ENCODE measurements at places on chromosomes 1 and 21.

DNA sequence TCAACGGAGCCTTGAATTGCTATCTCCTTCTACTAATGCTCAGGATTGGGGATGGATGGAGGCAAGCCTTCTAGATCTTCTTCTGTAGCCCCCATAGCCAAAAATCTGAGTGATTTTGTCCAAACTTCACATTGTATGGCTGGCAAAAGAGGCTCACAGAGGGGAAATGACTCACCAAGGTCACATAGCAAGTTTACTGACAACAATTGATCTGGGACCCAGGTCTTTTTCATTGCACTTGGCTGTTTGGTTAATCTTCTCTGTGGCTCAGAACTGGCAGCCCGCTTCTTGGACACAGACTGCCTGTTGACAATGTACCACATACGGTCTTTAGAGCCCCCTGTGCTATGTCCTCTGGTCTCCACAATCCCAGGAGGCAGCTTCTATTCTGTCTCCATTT lies 3.0 kb upstream of the LACTBL1 start:
- DNase-seq, result no peak

DNA sequence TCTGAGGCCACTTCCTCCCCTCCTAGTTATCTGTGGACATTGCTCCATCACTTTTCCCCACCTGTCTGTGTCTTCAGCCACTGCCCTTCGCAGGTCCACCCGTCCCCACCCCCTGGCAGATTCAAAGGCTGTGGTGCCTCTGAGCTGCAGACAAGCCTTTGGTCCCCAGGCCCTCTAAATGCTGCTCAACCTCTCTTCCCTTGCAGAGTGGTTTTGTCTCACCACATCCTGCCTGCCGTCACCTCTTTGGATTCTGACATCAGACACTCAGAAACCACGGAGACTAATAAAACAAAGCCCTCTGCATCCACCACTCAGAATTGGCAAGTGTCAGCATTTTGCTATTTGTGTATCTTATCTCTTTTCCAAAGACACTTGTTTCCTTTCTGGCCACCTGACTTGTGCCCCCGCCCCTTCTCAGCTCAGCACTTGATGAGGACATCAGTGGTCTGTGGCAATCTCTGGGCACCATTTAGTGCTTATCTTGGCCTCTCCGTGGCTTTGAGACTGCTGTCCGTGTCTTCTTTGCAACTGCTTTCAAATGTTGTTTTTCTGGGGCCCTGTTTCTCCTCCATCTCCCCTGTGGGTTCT lies 7.7 kb downstream of the CNIH3 start:
- peak; percentile 96 for DNase-seq

GRCh38 chr1:202090994-202091393 lies 31.7 kb upstream of the GPR37L1 start:
- no peak for DNase-seq

DNA sequence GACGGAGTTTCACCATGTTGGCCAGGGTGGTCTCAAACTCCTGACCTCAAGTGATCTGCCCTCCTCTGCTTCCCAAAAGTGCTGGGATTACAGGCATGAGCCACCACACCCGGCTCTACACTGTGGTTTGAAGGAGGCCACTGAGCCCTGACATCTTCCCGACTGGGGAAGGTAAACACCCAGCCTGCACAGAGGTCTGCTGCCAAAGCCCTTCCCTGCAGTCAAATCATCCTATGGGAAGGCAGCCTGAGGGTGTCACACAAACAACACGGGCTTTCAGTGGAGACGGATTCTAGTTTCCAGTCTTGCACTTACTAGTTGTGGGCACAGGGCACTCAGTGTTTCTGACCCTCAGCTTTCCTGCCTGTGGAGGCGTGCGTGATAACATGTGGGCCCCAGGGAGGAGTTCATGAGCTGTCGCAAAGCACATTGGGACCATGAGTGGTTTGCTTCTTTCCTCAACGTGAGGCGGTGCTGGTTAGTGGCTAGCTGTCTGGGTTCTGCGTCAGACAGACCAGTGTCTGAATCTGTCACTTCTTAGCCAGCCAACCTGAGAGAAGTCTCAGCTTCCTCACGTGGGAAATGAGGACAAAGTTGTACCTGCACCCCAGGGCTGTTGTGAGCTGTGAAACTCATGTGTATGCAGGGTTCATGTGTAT lies 21.5 kb upstream of the OPRD1 start:
- no peak for DNase-seq

DNA sequence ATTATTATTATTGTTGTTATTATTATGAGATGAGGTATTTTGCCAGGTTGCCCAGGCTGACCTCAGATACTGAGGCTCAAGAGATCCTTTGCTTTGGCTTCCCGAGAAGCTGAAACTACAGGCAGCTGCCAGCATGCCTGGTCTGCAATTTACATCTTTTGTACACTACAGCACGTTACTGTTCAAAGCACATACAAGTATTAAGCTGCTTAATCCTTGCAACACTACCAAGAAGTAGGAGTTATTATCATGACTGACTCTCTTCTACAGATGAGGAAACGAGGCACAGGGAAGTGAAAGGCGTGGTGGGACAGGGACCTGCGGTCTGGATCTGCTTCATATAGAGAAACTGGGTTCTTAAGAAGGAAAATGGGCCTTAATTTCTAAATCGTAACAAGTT lies 11.6 kb downstream of the ERG start:
- DNase-seq, result no peak

GRCh38 chr1:172824209-172824608 lies 165.3 kb downstream of the FASLG start:
- no peak for DNase-seq

- peak; percentile 23 for DNase-seq
These were observed 134.9 kb downstream of the CLEC20A start for GRCh38 chr1:178361847-178362246.

GRCh38 chr1:59028048-59028447 lies 244.2 kb upstream of the JUN start:
- DNase-seq, result no peak

DNA sequence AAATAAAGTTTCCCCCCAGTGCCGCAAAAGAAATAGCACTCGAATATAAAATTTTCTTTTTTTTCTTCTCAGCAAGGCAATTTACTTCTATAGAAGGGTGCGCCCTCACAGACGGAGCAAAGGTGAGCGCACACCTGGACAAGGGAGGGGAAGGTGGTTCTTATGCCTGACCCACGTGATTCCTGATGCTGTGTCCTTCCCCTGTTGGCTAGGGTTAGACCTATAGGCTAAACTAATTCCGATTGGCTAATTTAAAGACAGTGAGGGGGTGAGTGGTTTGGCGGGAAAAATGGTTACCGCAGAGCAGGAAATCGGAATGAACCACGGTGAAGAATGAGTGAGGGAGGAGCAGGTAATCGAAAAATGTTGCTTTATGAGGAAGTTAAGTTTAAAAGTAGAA lies 607 bp upstream of the FAAH start:
- DNase-seq, result no peak

- peak; percentile 38 for DNase-seq
These were observed 7.8 kb upstream of the CASZ1 start for GRCh38 chr1:10803971-10804820.

DNA sequence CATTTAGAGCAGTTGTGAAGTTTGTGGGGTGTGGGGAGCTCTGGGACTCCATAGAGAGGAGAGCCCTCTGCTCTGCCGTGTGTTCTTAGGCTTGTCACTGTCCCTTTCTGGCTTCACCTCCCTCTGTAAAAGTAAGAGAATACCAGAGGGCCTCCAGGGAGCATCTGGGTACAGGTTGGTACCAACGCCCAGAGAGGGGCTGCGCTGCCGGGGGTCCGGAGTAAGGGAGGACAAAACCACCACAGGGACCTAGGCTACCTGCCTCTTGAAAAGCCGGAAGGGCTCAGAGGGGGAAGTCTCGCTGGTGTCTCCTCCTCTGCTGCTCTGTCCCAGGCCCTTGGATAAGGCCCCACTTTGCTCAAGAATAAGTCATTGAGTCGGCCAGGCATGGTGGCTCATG lies 3.1 kb upstream of the TINAGL1 start:
- DNase-seq, result no peak

GRCh38 chr1:116352349-116352813 lies 20.7 kb upstream of the ATP1A1 start:
- DNase-seq, result no peak

DNA sequence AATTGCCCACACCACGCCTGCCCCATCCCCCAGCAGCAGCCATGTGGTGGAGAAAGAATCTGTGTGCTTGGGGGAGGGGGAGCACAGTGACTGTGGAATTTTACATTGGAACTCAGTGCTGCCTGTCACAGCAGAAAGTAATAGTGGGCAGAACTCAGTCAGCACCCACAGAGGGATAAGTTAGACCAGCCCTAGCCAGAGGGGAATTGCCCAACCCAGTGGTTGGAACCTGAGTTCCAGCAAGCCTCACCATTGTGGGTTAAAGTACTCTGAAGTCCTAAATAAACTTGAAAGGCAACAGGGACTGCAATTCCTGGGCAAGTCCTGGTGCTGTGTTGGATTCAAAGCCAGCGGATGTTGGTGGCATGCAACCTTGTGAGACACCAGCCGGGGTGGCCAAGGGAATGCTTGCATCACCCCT lies 88.8 kb downstream of the MRPL39 start:
- DNase-seq, result no peak

DNA sequence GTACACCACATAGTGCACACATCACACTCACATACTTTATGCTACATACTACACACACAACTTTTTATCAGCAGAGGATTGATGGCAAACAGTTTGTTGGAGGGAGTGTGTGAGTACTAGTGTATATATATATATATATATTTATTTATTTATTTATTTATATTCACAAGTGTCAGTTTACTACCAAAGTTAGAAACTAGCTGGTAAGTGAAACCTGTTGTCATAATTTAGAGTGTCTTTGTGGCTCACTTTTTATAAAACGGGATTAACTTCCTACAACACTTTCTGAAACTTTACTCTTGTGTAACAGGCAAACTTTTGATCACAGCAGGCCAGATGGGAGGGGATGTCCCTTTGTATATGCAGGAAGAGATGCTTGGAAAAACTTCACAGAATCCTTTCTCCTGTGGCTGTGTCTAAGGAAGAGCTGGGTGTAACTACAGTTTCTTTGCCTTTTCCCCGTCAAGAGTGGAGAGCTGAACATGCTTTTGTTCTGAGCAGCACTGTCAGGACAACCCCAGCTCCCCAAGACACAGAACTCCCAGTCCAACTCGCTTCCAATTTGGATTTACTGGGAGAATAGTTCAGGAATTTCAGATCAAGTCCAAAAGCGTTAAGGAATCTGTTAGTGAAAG lies 1.9 kb upstream of the SAMD13 start:
- no peak for DNase-seq

DNA sequence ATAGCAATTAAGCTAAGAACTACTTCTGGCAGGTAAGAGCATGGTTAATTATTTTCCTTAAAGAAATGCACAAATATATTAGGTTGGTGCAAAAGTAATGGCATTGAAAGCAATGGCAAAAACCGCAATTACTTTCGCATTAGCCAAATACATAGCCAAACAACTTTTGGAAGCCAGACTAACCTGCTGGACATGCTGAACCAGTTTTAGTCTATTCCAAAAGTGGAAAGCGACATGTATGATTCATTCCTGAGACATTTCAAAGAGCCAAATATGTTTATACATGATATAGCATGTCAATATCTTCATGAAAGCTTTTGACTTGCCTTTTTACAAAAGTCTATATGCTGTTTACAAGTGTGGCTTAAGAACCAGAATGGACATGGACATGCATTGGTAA lies 23.4 kb upstream of the DR1 start:
- DNase-seq, result no peak

GRCh38 chr1:77534456-77534855 lies 148.0 kb downstream of the ZZZ3 start:
- no peak for DNase-seq

DNA sequence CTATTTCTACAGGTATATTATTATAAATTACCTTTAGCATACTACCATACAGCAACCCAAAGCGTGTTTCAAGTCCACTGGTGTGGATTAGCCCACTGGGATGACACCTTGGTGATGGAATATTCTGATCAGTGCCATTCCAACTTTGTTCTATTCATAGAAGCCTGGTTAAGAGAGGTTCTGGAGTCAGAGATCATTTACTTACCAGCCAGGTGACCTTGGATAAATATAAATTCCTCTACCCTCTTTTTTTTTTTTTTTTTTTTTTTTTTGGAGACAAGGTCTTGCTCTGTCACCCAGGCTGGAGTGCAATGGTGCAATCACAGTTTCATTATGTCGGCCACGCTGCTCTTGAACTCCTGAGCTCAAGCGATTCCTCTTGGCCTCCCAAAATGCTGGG lies at the start of gene SPATA45:
SPATA45 (minus strand) TSS at position 101 of the 400 bp plus-strand sequence. CDS start 11,500 bp downstream, outside the sequence.
- DNase-seq, result no peak

- DNase-seq, result no peak
These were observed 30.0 kb downstream of the ZC3H11B start for GRCh38 chr1:219582865-219583264.

- DNase-seq, result peak; percentile 62
These were observed 9.1 kb upstream of the TMEM61 start for GRCh38 chr1:54971317-54971791.

- no peak for DNase-seq
These were observed 285.8 kb upstream of the NEGR1 start for GRCh38 chr1:72568113-72568512.

DNA sequence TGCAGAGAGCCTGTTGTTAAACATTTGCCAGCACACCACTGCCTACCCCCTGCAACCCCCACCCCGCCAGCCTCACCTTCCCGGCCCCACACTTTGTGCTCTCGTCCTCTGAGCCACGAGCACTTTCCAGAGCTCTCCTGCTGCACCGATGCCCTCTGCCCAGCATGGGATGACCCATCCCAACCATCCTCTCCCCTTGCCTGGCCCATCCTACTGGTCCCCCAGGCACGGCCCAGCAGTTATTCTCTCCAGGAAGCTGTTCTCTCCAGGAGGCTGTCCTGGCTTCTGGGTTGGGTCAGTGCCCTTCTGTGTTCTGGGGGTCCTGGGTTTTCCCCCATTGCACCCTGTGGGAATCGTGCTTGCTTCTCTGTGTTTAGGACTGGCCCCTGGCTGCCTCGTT lies 60.1 kb upstream of the ABCG1 start:
- no peak for DNase-seq

- DNase-seq, result peak; percentile 57
These were observed 748 bp downstream of the PPP1R15B start for GRCh38 chr1:204410688-204411450.

- no peak for DNase-seq
These were observed 6.1 kb upstream of the PHLDA3 start for GRCh38 chr1:201475130-201475529.

DNA sequence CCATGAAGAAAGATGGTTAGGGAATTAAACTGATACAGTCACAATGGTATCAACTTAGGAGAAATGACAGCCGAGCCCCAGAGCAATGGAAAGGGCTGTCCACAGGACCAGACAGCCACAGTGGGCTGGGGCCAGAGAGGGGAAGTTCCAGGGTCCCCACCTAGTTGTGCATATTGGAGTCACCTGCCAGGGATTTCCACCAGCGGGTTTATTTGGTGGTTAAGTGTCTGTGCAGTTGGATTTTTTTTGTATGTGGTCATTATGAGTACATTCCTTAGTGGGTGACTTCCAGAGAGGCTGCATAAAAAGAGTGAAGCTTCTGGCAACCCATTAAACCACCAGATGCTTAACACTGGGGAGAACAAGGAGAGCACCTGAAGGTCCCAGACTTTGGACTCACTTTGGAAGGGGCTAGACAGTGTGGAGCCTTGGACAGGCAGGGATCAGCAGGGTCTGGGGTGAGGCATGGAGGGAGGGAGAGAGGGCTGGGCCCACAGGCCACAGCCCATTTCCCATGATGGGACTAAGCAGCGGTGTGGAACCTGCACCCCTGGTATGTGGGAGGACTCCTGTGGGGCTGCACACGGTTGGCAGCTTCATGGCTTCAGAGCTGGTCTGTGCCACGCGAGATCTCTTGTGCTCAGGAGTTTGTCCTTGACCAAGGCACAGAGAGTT lies 7.8 kb upstream of the PTTG1IP start:
- DNase-seq, result peak; percentile 49

- DNase-seq, result peak; percentile 47
These were observed 16.1 kb upstream of the AJAP1 start for GRCh38 chr1:4638345-4638729.

- DNase-seq, result no peak
These were observed 114.4 kb upstream of the SLC35F3 start for GRCh38 chr1:233790121-233790520.

Data from Daoy (cell line).